ENCODE measurements at places on chromosomes 4 and X. TPM values are rescaled to one million over a fixed set of nuclear protein-coding genes. Genes with fewer than 3 reads are reported as not detected.

GRCh38 chr4:118711052-118711451, 25.9 kb downstream of the METTL14 start:
- no peak for DNase-seq

GRCh38 chrX:52933976-52934703, 24.2 kb downstream of the FAM156A start:
- no peak for DNase-seq

DNA sequence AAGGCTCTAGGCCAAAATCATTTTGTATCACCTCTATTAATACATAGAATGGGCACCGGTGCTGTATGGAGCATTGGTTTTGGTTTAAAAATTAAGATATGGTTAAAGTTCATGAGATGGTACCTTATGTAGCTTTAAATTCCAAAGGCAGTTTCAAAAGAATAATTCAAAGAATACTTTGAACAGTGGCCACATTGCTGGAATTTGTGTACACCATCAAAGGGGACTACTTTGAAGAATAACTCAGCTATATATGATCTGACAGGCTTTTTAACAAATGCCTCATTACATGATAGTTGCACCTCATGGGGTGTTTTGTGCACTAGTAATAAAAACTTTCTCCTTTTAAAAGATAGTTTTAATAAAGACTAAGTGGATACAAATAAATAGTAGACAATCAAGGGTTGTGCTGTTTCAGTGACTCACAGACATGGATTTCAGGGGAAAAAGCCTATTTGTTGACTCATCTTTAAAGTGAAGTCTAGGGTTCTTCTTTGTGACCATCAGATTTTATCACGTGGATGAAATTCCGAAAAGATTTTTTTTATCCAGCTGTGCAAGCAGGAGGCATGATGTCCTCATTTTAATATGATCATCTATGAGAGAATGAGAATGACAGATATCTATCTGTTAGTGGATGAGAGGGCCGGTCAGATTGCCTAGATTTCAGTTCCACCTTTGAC, 12.8 kb downstream of the MTM1 start:
- DNase-seq = no peak

GRCh38 chr4:33883111-33883510, 2361.2 kb downstream of the ARAP2 start:
- no peak for DNase-seq

DNA sequence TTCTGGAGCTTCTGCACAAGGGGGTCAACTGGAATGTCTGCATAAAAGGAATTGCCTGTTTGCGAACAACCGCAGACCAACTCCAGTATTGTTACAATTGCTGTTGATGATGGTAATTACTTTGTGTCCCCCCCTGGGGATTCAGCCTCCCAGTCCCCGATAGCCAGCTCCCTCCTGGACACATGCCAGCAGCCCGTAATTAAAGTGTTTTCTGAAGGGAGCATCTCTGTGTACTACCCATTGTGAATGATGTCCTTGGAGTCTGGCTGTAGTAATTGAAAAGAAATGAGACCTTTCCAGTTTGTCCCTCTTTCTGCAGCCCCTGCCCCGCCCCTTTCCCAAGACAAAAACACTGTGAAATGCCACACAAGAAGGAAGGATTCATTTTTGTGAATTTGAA, 377.1 kb upstream of the LCORL start:
- DNase-seq = no peak

DNA sequence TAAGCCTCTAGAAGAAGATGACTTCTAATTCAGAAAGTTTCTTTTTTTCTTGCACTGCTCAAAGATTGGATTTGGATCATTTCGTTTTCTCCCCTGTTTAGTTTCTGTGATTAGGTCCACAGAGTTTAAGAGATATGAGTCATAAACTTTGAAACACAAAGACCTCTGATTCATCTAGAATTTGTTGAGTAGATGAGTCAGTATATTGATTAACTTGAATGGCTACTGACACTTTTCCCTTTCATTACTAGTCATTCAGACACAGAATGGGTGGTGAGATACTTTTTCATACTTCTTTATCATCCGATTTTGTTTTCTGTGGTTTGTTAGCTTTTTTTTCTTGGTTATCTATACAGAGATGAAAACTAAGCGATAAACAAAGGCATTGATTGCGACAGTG, 34.1 kb upstream of the AFF2 start:
- DNase-seq = no peak

DNA sequence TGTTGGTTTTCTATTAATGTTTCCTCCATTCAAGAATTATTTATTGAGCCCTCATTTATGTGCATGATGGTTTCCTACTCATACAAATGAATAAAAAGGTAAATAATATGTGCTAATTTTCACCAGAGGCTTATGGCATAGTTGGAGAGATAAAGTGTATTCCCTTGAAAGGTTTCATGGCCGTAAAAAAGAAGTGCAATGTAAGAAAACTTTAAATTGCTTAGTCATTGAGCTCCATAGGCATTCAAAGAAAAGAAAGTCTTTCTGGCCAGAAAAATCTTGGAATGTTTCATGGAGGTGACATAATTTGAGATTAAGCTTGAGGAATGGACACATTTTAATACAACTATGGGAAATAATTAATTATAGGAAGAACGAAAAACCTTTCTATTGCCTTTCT, 8.7 kb downstream of the KLHL4 start:
- DNase-seq = no peak

DNA sequence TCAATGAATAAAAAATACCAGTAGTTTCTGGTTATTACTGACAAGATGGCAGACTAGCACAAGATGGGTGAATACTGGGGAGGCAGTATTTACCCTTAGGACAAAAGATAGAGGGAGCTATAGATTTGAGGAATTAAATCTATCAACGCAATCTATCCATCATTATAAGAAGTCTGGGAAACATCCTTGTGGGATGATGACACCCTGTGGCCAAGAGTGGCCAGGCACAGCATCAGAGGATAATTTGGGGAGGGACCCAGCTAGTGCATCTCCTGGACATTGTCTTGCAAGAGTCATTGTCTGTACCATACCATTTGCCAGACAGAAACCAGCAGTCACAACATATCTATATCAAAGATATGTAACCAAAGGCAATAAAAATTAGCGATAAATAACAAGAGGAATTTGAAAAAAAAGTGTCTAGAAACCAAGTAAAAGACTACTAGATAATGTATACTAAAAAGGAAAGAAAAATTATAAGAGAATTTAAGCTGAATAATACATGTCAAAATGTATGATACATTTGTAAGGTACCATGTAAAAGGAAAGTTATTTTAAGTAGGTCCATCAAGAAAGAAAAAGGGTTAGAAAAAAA, 22.9 kb downstream of the KCTD8 start:
- DNase-seq = no peak

Gene MAGEC2
- total RNA-seq = not detected

DNA sequence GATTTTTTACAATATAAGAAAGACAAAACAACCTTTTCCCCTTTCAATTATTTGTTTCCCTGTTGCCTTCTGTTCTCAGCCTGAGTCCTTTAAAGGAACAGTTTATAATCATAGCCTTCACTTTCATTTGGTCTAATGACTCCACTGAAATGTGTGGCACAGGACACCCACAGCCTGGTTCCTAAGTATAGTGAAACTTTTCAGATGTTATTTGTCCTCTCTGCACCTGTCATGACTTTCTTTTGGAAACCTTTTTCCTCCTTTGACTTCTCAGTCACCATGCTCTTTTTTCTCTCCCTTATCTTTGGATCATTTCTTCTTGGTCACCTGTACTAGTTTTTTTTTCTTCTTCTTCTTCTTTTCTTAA, 237.8 kb upstream of the ANXA3 start:
- DNase-seq = no peak

GRCh38 chr4:153579872-153580271, 104.2 kb upstream of the TLR2 start:
- no peak for DNase-seq

Gene CLIC2
- total RNA-seq = 11.7 TPM
